Upper lobe of left lung (tissue), 6 donors: ENCODE measurements at places on chromosomes 6 and 20. TPM values are rescaled to one million over a fixed set of nuclear protein-coding genes. Genes with fewer than 3 reads are reported as not detected.

DNA sequence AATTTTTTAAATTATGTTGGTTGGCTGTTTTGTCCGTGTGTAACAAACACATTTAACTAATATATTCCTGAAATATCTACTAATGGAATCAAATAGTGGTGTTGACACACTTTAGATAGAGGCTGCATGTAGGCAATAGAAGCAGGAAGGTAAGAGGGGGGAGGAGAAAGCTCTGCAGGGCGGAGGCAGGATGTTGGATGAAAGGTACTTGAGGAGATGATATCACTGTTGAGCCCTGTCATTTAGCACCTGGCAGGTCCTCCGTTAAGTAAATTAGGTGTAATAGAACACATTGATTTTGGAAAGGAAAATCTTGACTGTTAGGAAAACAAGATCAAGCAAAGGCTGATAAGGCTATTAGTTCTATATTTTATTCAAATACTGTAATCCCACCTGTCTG, 618.7 kb downstream of the PKHD1 start:
- H3K4me1 ChIP-seq: no peaks in the 10 kb centered on the region
- H3K27me3 ChIP-seq: no peaks in the 10 kb centered on the region
- H3K27ac ChIP-seq: no peak overlapping the region

The IFT52 gene
- total RNA-seq: 23.7 TPM

The SSTR4 gene
- not detected for total RNA-seq

DNA sequence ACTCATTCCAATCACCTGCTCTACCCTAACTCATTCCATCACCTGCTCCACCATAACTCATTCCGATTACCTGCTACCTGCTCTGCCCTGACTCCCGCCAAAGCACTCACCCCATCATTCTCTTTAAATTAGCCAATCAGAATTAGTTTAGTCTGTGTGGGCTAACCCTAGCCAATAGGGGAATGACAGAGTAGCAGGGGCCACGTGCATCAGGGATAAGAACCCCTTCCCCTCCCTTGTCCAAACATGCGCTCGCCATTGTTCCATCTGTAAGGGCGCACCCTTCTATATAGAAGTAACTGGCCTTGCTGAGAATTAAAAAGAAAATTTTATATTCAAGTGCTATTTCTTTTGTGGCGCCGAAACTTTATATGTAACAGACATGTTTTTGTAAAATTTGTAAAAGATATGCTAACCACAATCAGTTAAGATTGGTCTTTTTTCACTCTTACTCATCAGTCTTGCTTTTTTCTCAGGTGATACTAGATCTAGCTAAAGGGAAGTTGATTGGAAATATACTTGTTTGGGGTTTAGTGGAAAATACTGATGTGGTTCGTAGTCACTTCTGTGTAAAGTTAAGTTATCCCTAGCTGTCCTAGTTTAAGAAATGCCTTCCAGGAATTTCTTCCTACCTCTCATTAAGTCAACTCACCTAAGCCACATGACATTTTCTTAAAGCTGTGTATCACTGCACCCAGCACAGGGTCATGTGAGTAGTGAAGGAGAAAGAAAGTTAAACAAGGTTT, 16.5 kb downstream of the RTN4IP1 start:
- no peaks in the 10 kb centered on the region for H3K36me3 ChIP-seq
- H3K27me3 ChIP-seq: no peaks in the 10 kb centered on the region
- no peak overlapping the region for H3K27ac ChIP-seq
- DNase-seq: no peak
- H3K4me3 ChIP-seq: no peak overlapping the region
- no peaks in the 10 kb centered on the region for H3K4me1 ChIP-seq

The IL17F gene
- total RNA-seq: not detected

The ISM1 gene
- 2.3 TPM for total RNA-seq

The PSMB1 gene
- 203 TPM for total RNA-seq

GRCh38 chr20:58891718-58892140, 39.2 kb downstream of the GNAS start:
- H3K4me3 ChIP-seq: peak overlapping the region; percentile 80
- H3K27ac ChIP-seq: peak overlapping the region; percentile 99
- H3K27me3 ChIP-seq: no peaks in the 10 kb centered on the region
- no peaks in the 10 kb centered on the region for H3K36me3 ChIP-seq
- H3K4me1 ChIP-seq: peaks cover 48% of the 10 kb centered on the region
- peak; percentile 28 for DNase-seq

The WFDC11 gene
- not detected for total RNA-seq

- peaks cover 100% of the 10 kb centered on the region for H3K4me1 ChIP-seq
- H3K27ac ChIP-seq: peak overlapping the region; percentile 99
- DNase-seq: no peak
- H3K27me3 ChIP-seq: no peaks in the 10 kb centered on the region
- no peaks in the 10 kb centered on the region for H3K36me3 ChIP-seq
Measured at GRCh38 chr20:47354464-47354713, 2.1 kb downstream of the ZMYND8 start.

The SNX9 gene
- 18.9 TPM for total RNA-seq

The PLG gene
- total RNA-seq: not detected

GRCh38 chr6:125393449-125393858, 91.7 kb upstream of the HDDC2 start:
- no peaks in the 10 kb centered on the region for H3K4me1 ChIP-seq
- no peak overlapping the region for H3K27ac ChIP-seq
- no peak for DNase-seq
- H3K27me3 ChIP-seq: no peaks in the 10 kb centered on the region

The WDR46 gene
- 41.9 TPM for total RNA-seq

The NEURL2 gene
- total RNA-seq: 3.9 TPM

DNA sequence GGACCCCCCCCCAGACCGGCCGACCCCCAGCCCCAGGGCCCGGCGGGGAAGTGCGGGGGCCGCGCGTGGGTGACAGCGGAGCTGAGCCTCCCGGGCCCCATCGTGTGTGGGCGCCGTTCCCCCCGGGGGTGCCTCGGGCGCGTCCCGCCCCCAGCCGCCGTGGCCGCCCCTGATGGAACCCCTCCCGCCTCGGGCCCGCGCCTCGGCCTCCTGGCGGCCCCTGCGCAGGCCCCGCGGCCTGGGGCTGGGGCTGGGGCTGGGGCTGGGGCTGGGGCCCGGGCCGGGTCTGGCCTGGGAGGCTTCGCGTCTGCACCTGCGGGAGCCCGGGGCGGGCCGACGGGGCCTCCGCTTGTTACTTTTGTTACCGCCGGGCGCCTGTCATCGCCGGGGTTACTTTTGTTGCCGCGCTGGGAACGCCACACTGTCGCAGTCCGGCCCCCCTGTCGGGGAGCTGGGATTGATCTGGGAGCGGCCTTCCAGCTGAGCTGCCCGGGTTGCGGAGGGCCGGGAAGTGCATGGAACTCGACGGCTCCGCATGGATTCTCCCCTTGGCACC, 598 bp downstream of the OGFR start:
- no peaks in the 10 kb centered on the region for H3K27me3 ChIP-seq
- peak; percentile 89 for DNase-seq
- peak overlapping the region; percentile 94 for H3K4me3 ChIP-seq
- H3K4me1 ChIP-seq: peaks cover 31% of the 10 kb centered on the region
- peaks cover 47% of the 10 kb centered on the region for H3K36me3 ChIP-seq

- H3K36me3 ChIP-seq: no peaks in the 10 kb centered on the region
- H3K27ac ChIP-seq: peak overlapping the region; percentile 7
- H3K4me1 ChIP-seq: peaks cover 31% of the 10 kb centered on the region
- H3K4me3 ChIP-seq: no peak overlapping the region
- no peaks in the 10 kb centered on the region for H3K27me3 ChIP-seq
Measured at GRCh38 chr20:46715292-46715756, 5.9 kb downstream of the SLC2A10 start.

The COX4I2 gene
- 7.3 TPM for total RNA-seq

DNA sequence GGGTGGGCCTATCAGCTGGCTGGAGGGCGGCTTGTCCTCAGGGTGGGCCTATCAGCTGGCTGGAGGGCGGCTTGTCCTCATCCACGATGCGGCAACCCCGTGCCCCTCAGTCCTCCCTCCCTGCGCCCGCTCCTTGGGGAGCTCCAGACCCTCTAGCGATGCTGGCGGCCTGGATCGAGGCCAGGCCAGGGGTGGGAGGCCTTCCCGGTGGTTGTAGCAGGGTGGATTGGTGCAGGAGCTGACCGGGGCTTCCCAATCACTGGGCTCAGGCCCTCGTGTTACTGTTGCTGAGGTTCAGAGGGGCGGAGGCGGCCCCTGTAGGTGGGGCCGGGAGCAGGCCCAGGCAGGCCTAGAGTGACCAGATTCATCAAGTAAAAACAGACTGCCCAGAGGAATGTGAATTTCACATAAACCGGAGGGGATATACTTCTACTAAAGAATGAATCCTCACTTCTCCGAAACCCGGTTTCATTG, 8.8 kb downstream of the SLC17A9 start:
- H3K4me1 ChIP-seq: no peaks in the 10 kb centered on the region
- H3K27me3 ChIP-seq: no peaks in the 10 kb centered on the region
- no peak overlapping the region for H3K27ac ChIP-seq

DNA sequence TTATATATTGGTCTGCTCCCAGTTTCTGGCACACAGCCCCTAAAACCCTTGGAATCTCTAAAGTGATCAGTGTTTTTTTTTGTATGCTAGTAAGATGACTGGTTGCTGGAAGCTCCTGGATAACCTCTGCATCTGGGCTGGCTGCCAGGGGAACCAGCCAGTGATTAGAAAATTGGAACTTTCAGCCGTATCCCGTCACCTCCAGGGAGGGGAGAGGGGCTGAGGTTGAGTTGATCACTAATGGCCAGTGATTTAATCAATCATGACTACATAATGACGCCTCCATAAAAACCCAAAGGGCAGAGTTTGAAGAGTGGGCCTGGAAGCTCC, 48.0 kb upstream of the NOP56 start:
- H3K27ac ChIP-seq: no peak overlapping the region
- H3K4me3 ChIP-seq: no peak overlapping the region
- DNase-seq: no peak
- no peaks in the 10 kb centered on the region for H3K4me1 ChIP-seq

DNA sequence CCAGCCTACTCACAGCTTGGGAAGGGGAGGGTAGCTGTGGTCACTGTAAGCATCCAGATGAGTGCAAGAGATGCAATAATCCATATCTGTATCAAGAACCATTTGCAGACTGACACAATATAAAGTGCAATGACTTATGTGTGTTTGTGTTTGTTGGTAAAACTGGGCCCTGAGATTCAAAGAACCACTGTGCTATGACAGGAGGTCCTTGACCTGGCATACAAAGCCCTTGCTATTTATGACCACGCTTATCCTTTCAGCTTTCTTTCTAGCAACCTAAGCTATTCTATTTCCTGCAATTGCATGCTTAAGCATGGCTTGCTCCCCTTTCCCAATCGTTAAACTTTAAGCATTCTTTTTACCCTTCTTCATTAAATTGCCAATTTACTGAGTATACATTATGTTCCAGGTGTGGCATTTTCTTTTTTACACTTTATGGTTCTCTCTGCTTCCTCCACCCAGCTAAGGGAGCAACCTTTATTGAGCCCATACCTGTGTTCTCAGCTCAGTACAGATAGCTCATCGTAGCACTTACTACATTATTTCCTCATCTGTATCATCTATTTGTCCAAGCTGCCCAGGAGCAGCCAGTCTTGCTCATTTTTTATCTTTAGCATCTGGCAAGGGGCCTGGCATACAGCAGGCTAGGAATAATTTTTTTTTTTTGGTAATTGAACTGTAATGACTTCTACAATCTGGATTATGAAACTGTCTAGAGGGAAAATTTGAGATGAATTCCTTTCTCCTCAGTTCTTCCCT, 3.5 kb downstream of the MCUR1 start:
- H3K27me3 ChIP-seq: no peaks in the 10 kb centered on the region
- H3K36me3 ChIP-seq: no peaks in the 10 kb centered on the region
- H3K4me3 ChIP-seq: no peak overlapping the region
- H3K4me1 ChIP-seq: peaks cover 22% of the 10 kb centered on the region
- H3K27ac ChIP-seq: peak overlapping the region; percentile 94

GRCh38 chr6:117233145-117233544, 32.2 kb upstream of the VGLL2 start:
- H3K36me3 ChIP-seq: no peaks in the 10 kb centered on the region
- H3K4me1 ChIP-seq: no peaks in the 10 kb centered on the region
- DNase-seq: no peak

The ELMO2 gene
- total RNA-seq: 68.4 TPM

The CBLN4 gene
- total RNA-seq: not detected

GRCh38 chr6:148311966-148312669, 30.5 kb upstream of the SASH1 start:
- H3K4me1 ChIP-seq: no peaks in the 10 kb centered on the region
- no peak for DNase-seq
- H3K36me3 ChIP-seq: no peaks in the 10 kb centered on the region
- H3K27me3 ChIP-seq: no peaks in the 10 kb centered on the region
- no peak overlapping the region for H3K4me3 ChIP-seq

The FKBP1C gene
- not detected for total RNA-seq

GRCh38 chr6:40276141-40276540, 311.0 kb downstream of the LRFN2 start:
- no peak overlapping the region for H3K27ac ChIP-seq
- H3K27me3 ChIP-seq: no peaks in the 10 kb centered on the region
- no peaks in the 10 kb centered on the region for H3K4me1 ChIP-seq
- DNase-seq: no peak

The PLCB4 gene
- total RNA-seq: 8.0 TPM

- H3K4me1 ChIP-seq: no peaks in the 10 kb centered on the region
- H3K4me3 ChIP-seq: no peak overlapping the region
- no peaks in the 10 kb centered on the region for H3K36me3 ChIP-seq
- H3K27ac ChIP-seq: no peak overlapping the region
- no peak for DNase-seq
- H3K27me3 ChIP-seq: no peaks in the 10 kb centered on the region
Measured at GRCh38 chr6:28371706-28372451, 22.1 kb downstream of the ZKSCAN3 start.

The CRISP2 gene
- not detected for total RNA-seq

DNA sequence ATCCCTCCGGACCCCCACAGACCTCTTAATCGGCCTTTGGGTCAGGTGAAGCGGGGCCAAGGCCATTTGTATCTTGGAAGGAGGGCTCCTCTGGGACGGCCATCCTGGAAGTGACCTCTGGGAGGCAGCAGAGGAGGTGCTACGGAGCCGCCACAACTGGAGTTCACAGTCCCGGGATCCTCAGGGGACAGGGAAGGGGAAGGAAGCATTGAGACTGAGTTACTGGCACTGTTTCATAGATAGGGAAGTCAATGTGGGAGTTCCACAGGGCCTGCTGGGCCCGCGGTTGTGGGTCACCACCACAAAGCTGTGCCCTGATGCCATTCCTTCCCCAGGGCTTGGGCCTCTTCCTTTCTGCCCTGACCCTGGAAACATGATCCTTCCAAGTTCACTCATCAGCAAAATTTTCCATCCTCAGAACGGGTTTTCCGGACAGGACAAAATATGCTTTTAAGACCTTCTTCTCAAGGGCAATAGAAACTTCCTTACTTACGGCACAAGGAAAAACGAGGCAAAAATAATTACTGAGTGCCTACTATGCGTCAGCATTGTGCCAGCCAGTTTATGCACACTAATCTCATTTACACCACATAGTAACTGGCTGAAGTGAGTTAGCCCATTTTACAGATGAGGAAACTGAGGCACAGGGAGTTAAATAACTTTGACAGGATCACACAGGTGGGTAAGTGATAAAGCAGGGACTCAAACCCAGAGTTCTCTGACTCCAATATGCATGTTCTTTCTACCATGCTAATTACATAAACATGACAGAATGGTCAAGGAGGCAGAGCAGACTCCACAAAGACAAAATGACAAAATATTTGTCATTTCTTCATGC, 143.8 kb downstream of the UNC5CL start:
- H3K36me3 ChIP-seq: no peaks in the 10 kb centered on the region
- peak; percentile 70 for DNase-seq
- no peak overlapping the region for H3K27ac ChIP-seq
- no peak overlapping the region for H3K4me3 ChIP-seq
- no peaks in the 10 kb centered on the region for H3K27me3 ChIP-seq

The GPX5 gene
- total RNA-seq: not detected
